ENCODE measurements at places on chromosomes 1 and 21.

DNA sequence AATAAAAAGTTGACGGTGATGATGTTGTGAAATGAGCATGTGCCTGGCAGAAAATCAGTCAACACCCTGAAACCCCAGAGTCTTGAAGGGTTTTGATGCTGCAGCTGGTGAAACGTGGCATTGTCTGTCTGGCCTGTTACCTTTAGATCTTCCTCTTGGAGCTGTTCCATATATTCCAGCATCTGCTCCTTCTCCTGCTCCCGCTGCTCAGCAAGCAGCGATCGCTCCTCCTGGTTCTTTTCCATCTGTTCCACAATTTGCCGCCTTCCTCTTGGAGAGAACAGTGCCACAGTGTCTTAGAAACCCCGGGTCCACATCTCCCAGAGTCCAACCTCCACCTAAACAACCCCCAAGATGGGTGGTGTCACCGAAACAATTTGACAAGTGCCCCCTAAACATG, 15.7 kb downstream of the CFAP45 start:
- no peak for DNase-seq

GRCh38 chr1:34166191-34166624, 1.2 kb upstream of the CSMD2 start:
- DNase-seq, result no peak

DNA sequence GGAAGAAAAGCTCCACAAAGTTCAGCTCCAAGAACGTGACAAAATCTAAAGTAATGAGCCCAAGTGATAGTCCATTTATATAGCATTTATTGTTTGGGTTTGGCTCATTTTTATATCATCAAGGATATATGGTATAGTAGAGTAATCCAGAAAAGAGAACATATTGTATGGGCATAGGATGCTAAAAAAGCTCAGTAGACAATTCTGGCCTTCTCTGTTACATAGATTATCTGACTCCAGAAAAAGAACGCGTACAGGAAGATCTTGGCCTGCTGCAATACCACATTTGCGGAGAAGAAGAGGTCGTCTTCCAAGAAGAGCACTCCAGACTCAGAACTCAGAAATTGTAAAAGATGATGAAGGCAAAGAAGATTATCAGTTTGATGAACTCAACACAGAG, 43.8 kb downstream of the TMED5 start:
- DNase-seq, result no peak

GRCh38 chr1:171916315-171916771, 75.0 kb downstream of the DNM3 start:
- no peak for DNase-seq

DNA sequence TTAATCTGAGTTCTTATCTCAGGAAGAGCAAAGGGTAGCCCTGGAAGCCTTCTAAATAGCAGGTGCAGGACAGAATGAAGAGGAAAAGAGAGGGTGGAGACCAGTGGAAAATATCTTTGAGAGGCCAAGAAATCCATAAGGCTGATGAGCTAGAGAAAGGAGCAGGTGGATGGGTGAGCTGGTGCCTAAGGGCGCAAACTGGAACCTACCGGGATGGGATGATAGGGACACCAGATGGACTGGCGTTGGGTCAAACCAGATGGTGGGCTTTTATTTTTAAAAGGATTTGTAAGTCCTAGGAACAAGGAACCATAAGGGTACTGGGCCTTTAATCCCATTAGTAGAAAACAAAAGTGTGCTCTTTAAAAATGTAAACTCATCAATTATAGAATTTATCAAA, 59.7 kb downstream of the RGL1 start:
- DNase-seq, result no peak

DNA sequence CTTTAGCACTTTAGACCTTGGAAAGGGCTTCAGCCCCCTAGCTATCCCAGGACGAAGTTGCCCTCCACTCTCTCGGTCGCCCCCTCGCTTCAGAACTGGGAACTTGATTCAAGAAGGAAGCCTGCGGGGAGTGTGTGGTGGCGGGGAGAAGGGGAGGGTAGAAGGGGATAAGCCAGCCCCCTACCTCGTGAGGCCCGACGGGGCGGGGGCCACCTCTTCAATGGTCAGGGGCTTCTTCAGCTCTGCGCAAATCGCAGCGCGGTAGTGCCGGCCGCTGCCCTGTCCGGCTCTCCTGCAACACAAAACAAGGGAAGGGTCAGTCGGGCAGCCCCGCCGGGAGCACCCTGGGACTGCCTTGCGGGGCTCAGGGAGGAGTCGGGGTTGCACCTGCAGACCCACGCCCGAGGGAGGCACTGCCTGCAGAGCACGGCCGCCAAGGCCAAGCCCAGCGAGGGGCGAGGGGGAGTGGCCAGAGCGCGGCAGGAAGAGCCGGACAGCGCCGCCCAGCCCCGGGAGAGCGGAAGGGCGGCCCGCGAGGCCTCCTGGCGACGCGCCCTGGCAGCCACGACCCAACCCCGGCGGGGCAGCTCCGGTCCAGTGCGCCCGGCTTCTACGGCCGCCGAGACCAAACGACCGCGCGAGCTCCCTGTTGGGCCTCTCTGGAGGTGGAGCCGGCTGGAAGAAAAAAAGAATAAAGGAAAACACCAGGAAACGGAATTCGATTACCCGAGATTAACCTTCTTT, 56.2 kb upstream of the RASAL2 start:
- DNase-seq, result peak; percentile 76

GRCh38 chr1:74480068-74480467, 32.3 kb downstream of the LRRC53 start:
- no peak for DNase-seq

DNA sequence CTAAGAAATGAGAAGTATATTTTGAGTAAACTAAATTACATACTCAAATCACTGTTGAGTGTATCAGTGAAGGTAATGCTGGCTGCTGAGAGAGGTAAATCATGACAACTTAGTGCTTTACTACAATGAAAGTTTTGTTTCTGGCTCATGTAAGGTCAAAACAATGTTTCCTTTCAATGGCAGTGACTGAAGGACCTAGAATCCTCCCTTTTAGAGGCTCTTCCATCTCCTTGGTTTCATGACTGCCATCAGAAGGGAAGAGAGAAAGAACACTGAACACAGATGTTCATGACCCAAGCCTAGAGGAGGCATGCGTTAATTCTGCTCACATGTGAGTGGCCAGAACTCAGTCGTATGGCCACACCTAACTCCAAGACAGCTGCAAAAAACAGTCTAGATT, 130.6 kb downstream of the AKT3 start:
- DNase-seq, result no peak

- no peak for DNase-seq
Observed at GRCh38 chr1:12472798-12473551, 145.0 kb downstream of the DHRS3 start.

- no peak for DNase-seq
Observed at GRCh38 chr1:109517337-109517736, 7.8 kb upstream of the AMIGO1 start.

- no peak for DNase-seq
Observed at GRCh38 chr1:247854899-247855545, 2.0 kb upstream of the TRIM58 start.

DNA sequence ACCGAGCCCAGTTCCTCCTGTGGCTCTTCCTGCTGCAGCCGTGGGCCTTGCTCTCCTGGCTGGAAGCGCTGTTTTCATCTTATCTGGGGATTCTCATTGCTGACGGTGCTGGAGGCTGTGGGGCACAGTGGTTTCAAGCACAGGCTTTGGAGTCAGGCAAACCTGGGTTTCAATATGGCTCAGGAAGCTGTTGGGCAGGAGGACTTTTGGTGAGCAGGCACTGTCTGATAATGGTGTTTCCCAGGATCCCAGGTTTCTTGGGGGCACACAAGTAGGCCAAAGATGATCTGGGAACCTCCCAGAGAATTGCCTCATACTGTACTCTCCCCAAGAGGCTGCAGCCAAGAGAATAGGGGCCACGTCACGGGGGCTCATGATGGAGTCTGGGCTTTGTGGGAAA, 105.6 kb upstream of the TRABD2B start:
- no peak for DNase-seq

- DNase-seq, result no peak
Observed at GRCh38 chr1:5839161-5839880, 152.9 kb downstream of the NPHP4 start.

GRCh38 chr1:160858097-160858496, 4.6 kb downstream of the CD244 start:
- no peak for DNase-seq

DNA sequence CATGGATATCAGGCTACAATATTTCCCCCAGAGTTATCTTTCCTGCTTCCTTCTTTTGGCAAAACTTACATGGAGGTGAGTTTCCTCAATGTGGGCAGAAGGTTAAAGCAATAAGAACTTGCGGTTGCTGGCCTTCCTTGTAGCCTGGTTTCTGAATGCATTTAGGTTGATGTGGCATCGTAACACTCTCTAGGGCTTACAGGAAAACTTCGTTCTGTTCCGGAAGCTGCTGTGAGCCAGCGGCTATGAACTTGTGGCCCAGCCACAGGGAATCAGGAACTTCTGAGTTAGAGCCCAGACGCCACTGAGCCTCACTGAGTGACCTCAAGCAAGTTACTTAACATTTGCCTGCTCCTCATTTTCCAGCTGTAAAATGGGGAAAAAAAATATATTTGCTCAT, 623.4 kb upstream of the ADAMTS5 start:
- DNase-seq, result no peak

GRCh38 chr1:114524944-114525343, 13.9 kb upstream of the TRIM33 start:
- DNase-seq, result no peak

- no peak for DNase-seq
Observed at GRCh38 chr1:227941509-227942020, 6.2 kb downstream of the WNT9A start.

GRCh38 chr1:174174461-174175329, 15.4 kb downstream of the RABGAP1L start:
- DNase-seq, result no peak

GRCh38 chr1:17582124-17582774, 42.8 kb downstream of the ARHGEF10L start:
- DNase-seq, result no peak

DNA sequence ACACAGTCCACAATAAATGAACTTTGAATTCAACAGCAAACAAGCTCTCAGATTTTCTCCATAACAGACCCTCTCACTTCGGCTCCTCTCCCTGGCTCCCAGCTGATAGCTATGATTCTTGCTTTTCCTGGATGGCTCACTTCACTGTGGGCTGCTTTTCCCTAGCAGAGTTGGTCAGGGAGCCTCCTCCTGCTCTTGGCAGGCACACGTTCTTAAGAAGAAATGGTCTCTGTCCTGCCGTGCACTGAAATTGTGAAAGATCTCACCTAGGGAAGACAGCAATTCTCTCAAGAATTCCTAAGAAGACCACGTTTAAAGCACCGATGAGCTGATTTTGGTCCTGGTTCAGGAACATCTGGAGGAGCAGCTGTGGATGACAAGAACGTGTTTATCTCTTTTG, 148.5 kb upstream of the KCNK2 start:
- DNase-seq, result no peak

DNA sequence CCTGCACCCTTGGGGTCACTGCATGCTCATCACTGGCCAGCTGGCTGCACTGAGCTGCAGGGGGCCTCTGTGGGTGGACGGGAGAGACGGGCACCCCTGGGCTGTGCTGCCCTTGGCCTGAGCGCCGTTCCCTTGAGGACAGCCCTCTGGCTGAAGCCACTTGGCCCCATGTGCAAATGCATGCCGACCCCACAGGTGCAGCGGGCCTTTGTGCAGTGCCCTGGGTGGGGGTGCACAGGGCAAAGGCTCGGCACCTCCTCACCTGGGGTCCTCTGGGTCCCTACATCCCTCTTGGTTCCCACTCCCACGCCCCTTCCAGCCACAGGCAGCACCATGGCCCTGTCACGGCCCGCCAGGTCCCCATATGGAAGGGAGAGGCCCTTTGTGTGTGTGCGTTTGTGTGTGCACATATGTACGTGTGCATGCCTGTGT, 41.3 kb downstream of the COQ8A start:
- no peak for DNase-seq

- no peak for DNase-seq
Observed at GRCh38 chr21:34282223-34282622, 81.6 kb upstream of the KCNE2 start.

DNA sequence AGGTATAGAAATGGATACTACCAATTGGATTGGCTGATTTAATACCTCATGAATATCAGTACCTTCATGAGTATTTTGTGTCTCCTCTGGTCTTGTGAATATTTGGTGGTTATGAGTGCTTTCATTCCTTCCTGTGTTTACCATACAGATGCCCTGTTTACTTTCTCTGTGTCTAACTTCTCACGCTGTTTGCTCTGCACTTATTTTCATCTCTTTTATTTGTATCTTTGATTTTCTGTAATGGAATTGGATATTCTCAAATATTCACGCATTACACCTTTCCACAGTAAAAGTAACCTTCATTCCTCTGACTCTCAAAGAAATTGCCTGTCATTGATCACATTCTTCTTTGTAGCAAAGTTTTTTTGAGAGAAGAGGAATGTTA, 16.8 kb downstream of the CNST start:
- DNase-seq, result no peak

DNA sequence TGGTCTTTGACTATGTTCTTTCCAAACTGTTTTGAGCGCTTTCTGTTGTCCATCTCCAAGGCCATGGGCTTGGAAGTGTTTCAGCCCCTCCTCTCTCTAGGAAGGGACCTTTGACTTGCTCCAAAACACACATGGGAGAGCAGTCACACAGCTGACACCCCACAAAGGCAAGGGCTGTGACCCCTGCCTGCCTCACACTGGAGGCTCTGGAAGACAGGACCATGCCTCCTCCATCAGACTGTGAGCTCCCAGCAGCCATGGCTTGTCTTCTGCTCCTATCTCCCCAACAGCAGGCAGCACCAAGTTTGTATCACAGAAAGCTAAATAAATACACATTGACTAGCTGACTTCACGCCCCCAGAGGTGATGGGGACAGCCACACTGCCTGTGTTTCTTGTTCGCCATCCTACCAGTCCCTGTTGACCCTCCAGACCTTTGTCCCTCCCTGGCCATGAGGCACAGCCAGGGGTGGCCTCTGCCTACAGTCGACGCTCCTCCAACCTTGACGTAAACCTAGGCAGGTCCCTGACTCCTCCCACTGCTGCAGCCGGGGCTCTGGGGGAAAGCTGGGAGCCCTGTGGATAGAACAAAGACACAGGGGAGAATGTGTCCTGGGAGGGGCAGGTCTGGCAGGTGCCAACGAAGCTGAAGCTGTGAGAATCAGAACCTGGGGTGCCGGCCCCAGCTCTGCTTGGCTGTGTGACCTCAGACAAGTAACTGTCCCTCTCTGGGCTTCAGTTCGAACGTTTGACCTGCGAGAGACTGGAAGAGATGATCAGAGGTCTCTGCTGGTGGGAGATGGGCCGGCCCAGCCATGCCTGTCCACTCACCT, 4.8 kb downstream of the PLA2G2F start:
- no peak for DNase-seq

DNA sequence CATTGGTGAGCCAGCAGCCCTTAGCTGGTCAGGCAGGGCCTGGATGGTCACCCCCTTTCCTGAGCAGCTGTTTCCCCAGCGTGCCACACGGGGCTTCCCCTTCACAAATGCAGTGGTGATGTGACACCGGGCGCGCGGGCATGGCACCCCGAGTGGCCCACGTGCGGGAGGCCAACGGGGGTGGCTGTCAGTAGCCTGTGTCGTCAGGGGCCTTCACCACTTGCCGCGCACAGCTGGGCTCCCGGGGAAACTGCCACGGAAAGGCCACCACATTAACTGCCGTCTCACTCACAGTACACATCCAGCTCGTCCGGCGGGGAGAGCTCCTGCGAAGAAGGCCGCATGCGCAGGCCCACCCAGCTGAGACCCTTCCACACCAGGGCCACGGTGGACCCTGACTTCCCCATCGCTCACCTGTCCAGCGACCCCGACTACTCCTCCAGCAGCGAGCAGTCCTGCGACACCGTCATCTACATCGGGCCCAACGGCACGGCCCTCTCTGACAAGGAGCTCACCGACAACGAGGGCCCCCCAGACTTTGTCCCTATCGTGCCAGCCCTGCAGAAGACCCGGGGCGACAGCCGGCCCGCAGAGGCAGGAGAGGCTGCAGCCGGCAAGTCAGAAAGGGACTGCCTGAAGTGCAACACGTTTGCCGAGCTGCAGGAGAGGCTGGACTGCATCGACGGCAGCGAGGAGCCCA, 530.5 kb downstream of the KIF26B start:
- DNase-seq, result no peak

Data from renal cortex interstitium (tissue), 15 donors.